Left ventricle myocardium inferior (tissue), 1 donor: ENCODE measurements at places on chromosomes 5 and 9.
A peak's percentile ranks its signal among the peaks of the same experiment; 100 is the strongest.

GRCh38 chr5:72302171-72302570 lies 17.9 kb downstream of the MRPS27 start:
- no peak overlapping the region for H3K27ac ChIP-seq
- no peak for DNase-seq
- H3K27me3 ChIP-seq, result no peaks in the 10 kb centered on the region

- H3K36me3 ChIP-seq, result no peaks in the 10 kb centered on the region
- peaks cover 54% of the 10 kb centered on the region for H3K4me1 ChIP-seq
- no peak overlapping the region for H3K27ac ChIP-seq
- peak; percentile 38 for DNase-seq
- peaks cover 53% of the 10 kb centered on the region for H3K27me3 ChIP-seq
Measured at GRCh38 chr5:176677209-176677939, 30.1 kb downstream of the TSPAN17 start.

GRCh38 chr9:121281614-121282276 lies 13.8 kb downstream of the GSN start:
- peak overlapping the region; percentile 40 for H3K4me3 ChIP-seq
- no peaks in the 10 kb centered on the region for H3K27me3 ChIP-seq
- DNase-seq, result peak; percentile 91
- H3K4me1 ChIP-seq, result peaks cover 97% of the 10 kb centered on the region
- no peaks in the 10 kb centered on the region for H3K36me3 ChIP-seq

- peak overlapping the region; percentile 84 for H3K27ac ChIP-seq
- no peak for DNase-seq
- H3K4me3 ChIP-seq, result peak overlapping the region; percentile 38
Measured at GRCh38 chr9:95031711-95032461, 285.6 kb downstream of the FANCC start.

GRCh38 chr9:37964740-37965081 lies 60.8 kb upstream of the SLC25A51 start:
- H3K4me1 ChIP-seq, result peaks cover 42% of the 10 kb centered on the region
- H3K27me3 ChIP-seq, result no peaks in the 10 kb centered on the region
- DNase-seq, result no peak
- no peak overlapping the region for H3K4me3 ChIP-seq

DNA sequence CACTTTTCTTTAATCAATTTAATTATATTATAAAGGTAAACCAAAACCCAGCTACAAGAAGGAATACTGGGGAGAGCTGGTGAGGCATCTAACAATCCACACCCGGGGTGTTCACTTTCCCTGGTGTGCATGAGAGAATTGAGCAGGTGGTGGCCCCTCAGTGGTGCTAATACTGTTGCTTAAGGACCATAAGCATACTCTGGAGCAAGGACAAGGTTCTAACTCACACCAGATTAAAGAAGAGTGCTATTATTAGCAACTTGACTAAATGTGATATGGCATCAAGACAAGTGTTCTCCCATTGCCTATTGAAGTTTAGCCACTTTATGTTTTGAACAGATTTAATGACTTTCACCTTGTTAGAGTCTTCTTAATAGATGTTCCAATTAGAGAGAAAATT lies 8.8 kb downstream of the RGS7BP start:
- no peak for DNase-seq
- no peaks in the 10 kb centered on the region for H3K27me3 ChIP-seq
- H3K27ac ChIP-seq, result no peak overlapping the region
- H3K4me3 ChIP-seq, result no peak overlapping the region
- H3K4me1 ChIP-seq, result peaks cover 17% of the 10 kb centered on the region
